ENCODE measurements at places on chromosomes 1 and 21.

GRCh38 chr1:224108991-224109390 is 4.9 kb upstream of the FBXO28 start:
- DNase-seq = no peak

- no peak for DNase-seq
Measured at GRCh38 chr1:17191990-17192242, 13.0 kb upstream of the PADI1 start.

DNA sequence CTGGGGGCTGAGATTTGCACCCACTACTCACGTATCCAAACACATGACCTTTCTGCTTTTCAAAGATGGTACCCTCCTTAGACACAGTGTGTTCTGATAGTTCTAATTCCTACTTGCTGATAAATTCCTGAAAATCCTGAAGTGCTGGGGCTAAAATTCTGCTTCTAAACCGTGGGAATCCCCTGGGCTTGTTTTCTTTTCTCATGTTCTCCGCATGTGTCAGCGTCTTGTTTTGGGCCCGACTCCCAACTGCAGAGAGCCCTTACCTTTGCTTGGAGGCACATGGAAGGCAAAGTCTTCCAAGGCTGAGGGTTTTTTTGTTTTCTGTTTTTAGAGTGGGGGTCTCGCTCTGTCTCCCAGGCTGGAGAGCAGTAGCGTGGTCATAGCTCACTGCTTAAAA is 27.2 kb downstream of the PSMG1 start:
- no peak for DNase-seq

DNA sequence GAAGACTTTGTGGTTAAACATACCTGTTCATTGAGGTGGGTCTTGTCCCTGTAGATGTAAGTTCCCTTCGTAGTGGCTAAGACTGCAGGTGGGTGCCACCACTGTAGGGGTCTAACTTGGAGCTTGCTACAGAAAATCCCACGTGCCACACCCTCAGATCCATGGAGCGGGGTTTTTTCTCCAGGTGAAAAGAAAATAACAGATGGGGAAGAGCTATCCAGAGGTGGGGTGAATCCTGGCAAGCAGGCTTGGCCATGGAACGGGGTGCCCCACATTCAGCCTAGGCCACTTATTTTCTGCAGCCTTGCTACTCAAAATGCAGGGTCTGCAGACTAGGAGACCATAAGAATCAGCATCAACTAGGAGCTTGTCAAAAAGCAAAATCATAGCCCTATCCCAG is 24.0 kb downstream of the EXOC8 start:
- no peak for DNase-seq

DNA sequence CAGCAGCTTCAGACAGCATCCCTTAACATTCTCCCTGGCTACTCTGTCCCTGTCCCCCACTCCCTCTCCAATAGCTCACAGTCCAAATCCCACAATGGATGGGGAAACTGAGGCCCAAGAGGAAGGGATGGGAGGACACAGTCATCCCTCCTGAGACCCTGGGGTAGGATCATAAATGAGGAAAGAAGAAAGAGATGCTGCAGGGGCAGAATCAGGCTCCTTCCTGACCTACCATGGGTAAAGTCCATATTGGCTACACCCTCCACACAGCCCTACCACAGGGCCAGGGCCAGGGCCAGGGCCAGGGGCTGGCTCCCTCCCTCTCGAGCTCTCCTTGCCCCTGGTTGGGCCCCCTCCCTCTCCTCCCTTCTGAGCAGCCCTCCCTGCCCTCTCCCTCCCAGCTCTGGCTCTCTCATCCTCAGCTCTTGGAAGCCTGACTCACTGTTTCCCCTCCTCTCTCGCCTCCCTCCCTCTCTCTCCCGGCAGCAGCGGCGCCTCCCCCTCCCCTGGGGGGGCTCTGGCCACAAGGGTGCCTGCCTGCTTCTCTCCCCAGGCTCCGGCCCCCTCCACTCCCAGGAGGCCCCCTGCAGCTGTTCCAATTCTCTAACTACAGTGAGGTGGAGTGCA is 4.9 kb downstream of the AHDC1 start:
- DNase-seq = no peak

GRCh38 chr1:205811660-205812059 is 1.3 kb downstream of the SLC41A1 start:
- DNase-seq = no peak

DNA sequence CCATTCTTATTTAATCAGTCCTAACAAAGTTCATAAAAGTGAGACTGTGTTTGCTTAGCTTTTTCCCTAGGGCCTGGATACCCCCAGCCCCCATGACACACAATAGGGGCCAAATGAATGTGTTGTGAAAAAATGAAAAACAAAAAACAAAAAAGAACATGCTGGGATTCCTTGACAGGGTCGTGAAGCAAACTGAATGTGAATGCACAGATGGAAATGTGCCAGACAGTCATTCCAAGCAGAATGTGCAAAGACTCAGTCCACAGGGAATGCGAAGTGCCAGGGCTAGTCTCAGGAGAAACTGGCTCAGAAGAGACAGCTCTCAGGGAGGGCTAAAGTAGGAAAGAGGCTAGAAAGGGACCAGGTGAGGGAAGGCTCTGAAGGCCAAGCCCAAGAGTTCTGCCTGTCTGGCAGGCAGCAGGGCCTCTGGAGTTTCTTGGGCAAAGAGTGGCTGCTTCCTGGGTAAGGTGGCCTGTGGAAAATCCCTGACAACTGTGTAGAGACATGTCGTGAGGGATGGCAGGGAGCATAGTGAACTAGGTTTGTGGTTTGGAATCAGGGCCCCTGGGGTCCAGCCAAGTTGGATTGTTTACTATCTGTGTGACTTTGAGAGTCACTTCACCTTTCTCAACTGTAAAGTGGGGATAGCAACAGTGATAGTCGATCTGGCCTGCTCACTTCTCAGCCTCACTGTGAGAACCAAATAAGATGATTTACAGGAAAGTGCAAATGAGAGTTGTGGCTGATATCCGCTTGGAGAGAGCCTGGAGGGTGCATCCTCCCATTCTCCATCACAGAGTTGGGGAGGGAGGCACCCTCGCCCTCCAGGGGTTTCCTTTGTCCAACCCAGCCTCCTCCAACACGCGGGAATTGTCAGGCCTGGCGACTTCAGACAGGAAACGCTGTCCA is 1.2 kb upstream of the ADAM15 start:
- no peak for DNase-seq

DNA sequence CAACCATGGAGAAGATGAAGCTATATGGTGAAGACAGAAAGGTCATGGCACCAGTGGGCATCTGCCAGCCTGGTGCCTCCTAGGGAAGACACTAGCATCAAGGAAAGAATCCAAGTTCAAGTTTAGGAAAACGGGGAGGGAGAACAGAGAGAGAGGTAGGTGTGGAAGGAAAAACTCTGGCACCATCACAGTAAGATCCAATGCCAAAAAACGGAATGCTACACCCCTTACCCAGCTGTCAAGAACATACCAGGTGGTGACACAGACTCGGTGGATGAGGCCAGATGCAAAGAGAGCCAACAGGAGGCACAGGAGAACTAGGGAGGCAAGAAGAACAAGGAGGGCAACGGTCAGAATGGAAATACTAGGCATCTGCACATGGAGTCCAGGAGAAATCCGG is 3.6 kb downstream of the KRTCAP2 start:
- DNase-seq = no peak

DNA sequence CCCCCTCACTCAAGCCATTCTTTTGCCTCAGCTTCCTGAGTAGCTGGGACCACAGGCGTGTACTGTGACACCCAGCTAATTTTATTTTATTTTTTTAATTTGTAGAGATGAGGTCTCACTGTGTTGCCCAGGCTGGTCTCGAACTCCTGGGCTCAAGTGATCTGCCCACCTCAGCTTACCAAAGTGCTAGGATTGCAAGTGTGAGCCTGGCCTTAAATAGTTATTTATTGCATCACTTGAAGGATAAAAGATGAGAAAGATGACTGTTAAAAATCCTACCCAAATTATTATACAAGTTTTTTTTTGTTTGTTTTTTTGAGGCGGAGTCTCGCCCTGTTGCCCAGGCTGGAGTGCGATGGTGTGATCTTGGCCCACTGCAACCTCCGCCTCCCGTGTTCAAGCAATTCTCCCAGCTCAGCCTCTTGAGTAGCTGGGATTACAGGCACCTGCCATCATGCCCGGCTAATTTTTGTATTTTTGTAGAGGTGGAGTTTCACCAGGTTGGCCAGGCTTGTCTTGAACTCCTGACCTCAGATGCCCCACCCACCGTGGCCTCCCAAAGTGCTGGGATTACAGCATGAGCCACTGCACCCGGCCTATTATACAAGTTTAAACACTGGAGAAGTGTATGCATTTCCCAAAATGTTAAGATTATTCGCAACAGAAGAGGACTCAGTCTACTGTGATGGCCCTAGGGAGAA is 2.3 kb downstream of the UTP11 start:
- DNase-seq = no peak

- no peak for DNase-seq
Measured at GRCh38 chr21:46295177-46295770, 9.1 kb downstream of the YBEY start.

- no peak for DNase-seq
Measured at GRCh38 chr21:18089786-18090185, 154.8 kb upstream of the CHODL start.

- no peak for DNase-seq
Measured at GRCh38 chr1:2307972-2308371, 79.9 kb downstream of the SKI start.

- no peak for DNase-seq
Measured at GRCh38 chr1:200448034-200448762, 38.4 kb upstream of the ZNF281 start.

DNA sequence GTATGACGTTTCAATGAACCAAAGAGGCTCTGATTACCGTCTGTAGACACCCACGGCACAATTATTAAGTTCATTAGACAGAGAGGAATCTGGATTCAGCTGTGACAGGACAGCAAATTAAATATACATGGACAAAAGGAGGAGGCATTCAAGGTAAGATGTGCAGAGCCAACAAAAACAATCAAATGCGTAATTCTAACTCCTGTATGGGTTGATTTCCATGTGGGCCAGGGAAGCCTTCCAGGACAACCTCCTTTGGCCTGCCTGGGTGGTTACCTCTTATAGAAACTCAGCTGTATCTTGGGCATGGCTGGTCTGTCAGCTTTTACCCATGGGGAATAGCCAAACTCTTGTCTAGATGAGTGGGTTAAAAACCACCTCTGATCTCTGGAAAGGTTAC is 43.8 kb downstream of the CCN1 start:
- DNase-seq = no peak

DNA sequence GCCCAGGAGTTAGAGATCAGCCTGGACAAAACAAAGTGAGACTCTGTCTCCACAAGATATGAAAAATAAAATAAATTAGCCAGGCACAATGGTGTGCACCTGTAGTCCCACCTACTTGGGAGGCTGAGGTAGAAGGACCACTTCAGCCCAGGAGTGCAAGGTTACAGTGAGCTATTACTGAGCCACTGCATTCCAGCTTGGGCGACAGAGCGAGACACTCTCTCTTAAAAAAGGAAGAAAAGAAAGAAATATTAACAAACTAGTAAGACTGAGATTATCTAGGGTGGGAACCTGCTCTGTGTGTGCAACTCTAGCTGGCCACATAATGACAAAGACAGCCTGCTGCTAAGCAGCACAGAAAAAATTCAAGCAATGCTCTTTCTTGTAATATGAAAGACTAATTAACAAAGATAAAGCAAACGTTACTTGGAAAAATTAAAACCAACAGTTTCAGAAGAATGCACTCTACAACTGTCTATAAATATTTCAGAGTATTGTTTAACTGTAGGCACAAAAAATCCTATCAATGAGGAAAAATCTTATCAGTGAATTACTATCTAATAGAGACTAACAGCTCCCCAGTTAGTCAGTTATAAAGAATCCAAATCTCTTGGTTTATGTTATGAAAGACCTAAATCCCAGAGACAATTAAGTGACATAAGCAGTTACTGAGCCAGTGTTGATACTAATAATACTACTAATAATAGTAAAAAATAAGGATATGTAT is 74.5 kb downstream of the ENAH start:
- no peak for DNase-seq

- no peak for DNase-seq
Measured at GRCh38 chr1:64203420-64203819, at the start of gene UBE2U. UBE2U (plus strand) TSS chr1:64203623; CDS start chr1:64204051, 428 bp downstream.

- no peak for DNase-seq
Measured at GRCh38 chr1:95023399-95024043, 49.2 kb downstream of the ALG14 start.

DNA sequence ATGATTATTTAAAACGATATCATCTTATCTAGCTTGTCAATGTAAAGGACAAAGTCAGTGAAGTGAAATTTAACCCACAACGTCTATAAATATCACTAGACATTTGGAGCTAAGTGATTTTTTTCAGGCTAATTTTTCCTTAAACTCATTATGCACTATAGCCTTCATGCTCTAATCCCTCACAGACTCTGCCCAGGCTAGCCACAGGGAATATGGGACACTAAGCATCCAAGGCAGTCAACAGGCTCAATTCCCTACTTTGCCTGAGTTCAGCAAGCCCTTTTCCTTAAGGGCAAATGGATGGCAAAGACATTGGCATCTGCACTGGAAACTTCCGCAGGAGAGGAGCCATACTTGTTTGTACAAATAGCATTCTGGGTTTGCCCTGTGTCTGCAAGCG is 577.0 kb downstream of the LMO4 start:
- DNase-seq = no peak

GRCh38 chr1:246153796-246154212 is 353.3 kb downstream of the SMYD3 start:
- no peak for DNase-seq

- DNase-seq = no peak
Measured at GRCh38 chr1:173295995-173296394, 88.9 kb upstream of the TNFSF4 start.

GRCh38 chr1:43958351-43959255 is 11.2 kb upstream of the DPH2 start:
- no peak for DNase-seq

DNA sequence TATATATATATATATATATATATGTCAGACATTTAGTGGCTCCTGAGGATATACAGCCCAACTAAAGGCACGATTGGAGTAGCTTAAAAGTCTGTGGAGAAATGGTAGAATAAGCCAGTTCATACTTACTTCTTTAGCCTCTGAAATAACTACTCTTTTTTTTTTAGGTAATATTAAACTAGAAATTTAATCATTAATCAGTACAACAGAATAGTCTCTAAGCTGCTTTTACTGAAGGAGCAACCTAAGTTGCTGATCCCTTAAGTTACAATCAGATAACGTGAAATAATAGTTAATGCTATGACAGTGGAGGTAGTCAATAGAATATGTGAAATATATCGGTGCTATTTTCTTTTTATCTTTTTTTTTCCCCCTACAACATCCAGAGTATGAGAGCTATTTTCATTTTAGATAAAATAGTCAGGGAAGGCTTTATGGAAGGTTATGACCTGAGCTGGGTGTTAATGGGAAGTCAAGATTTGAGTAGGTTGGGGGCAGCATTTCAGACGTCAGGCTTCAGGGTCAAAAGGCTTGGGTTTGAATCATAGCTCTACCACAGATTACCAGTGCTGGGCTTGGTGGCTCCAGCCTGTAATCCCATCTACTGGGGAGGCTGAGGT is 15.6 kb downstream of the ZMPSTE24 start:
- no peak for DNase-seq

All from iPS DF 6.9 (cell line).